CD4-positive, alpha-beta T cell treated with Interferon gamma for 1 hour (primary cell): ENCODE measurements at places on chromosomes 3 and 15.

GRCh38 chr3:182292591-182292990 is 500.7 kb upstream of the ATP11B start:
- DNase-seq = no peak

DNA sequence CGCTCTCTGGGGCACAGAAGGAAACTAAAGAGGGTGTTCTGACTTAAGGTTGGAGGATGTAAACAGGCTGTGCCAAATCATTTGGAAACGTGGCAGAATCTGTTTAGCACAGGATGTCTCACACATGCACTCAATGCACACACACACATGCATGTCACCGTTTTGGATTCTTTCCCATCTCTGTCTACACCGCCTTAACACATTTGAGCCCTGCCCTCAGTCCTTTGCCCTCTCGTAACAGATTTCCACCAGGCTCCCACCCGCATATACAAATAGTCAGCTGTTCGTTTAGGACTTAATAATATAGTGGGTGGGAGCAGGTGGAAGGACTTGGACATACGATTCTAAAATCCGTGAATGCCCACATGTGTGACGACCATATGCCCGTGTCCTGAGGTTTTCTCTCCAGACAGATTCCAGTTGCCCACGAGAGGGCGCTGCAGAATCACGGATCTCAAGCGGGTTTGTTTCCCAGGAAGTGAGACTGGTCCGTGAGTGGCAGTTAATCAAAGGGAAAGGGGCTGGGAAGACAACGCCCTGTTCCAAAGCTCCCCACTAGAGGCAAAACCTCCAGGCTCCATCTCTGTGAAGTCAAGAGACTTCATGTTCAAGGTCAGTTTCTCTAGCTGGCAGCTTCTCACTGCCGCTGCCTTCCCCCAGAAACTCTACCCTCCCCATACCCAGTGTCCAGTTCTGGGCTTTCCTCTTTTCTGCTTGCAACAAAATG is 44.5 kb downstream of the NOX5 start:
- peak; percentile 52 for DNase-seq

DNA sequence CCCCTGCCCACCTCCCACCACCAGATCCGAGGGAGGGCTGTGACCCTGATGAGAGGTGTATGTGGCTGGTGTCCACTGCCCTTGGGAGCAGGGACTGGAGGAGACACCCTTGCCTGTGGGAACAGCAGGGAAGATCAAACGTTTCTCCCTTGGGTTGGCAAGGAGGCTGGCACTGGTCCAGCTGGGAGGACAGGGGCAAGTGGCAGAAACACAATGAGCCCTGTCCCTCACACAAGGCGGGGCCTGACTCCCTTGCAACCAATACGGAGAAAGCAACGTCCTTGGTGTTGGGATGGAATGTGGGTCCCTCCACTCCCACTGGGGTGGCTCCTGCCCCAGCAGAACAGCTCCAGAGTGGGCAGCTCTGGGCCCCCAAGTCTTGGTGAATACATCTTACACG is 5.2 kb downstream of the HYAL2 start:
- DNase-seq = no peak

DNA sequence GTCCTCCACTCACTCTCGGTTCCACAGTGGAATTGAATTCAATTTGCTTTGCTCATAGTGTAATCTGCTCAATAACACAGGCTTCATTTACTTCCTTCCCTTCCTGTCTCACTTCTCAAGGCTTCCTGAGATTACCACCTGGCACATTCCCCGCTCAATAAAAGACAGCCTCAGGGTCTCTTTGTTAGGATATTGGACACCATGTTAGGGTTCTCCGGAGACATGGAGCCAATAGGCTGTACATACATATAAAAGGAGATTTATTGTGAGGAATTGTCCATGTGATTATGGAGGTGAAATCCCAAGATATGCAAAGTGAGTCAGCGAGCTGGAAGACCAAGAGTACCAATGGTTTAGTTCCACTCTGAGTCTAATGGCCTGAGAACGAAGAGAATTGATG is 974.5 kb downstream of the CADM2 start:
- DNase-seq = no peak

DNA sequence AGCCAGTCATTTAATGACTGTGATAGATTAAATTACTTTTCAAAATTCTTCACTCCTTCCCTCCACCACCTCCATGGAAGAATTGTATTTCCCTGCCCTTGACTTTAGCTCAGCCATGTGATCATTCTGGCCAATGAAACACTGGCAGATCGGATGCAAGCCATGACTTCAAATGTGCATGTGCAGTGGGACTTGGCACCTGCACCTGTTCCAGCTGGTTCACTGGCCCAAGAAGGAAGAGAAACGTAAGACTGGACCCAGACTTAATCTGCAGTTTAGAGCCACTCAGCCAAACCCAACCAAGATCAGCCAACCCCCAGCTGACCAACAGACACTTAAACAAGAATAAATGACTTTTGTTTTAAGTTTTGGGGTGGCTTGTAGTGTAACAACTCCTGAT is 11.8 kb downstream of the DPH3 start:
- DNase-seq = no peak

DNA sequence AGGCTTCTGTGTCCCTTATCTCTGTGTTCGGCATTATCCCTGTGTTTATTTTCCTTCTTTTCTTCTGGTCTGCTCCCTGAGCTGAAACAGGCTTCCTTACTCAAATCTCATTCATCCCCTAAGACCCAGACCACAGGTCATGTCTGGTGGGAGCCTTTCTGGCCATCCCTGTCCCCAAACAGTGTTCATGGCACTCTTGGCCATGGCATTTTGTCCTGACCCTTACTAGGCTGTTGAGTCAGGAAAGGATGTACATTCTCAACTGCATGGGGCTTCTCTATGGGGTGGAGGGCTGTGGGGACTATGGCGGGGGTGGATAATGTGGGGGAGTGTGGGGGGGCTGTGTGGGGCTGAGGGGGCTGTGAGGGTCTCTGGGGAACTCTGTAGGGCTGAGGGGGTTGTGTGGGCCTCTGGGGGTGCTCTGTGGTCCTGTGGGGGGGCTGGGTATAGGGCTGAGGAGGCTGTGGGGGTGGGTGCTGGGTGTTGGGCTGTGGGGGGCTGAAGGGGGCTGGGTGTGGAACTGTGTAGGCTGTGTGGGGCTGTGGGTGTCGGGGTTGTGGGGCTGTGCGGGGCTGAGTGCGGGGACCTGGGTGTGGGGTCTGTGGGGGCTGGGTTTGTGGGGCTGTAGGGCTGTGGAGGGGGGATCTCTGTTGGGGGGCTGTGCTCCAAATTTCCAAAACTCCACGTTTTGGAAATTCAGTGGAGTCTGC is 64.3 kb downstream of the KLF13 start:
- no peak for DNase-seq

DNA sequence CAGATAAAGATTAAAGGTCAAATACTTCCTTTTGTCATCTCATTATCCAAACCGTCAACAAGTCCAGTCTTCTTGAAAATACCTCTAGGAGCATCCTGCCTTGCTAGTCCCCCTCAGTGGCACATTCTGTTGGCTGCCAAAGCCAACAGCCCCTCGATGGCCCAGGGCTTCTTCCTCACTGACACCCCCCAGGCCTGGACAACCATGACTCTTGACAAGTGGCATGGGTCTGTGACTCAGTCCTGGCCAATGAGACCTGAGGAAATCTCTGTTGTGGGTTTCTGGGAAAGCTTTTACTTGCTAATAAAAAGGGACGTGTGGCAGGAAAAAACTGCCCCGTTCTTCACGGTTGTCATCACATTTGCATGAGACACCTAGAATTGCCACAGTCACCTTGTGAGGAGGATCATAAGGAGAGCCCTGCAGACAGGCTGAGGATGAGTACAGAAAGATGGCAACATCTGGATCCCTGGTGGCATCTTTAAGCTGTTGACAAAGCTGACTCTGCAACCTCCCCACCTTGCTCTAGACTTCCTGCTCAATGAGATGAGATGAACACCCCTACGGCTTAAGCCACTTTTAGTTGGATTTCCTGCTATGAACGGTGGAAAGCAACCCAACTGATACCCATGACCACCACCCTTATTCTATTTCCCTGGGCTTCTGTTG is 81.5 kb downstream of the OXNAD1 start:
- no peak for DNase-seq

GRCh38 chr3:53819163-53819868 is 26.9 kb downstream of the CHDH start:
- DNase-seq = no peak

- no peak for DNase-seq
Measured at GRCh38 chr3:181572432-181572831, 139.3 kb upstream of the SOX2 start.

DNA sequence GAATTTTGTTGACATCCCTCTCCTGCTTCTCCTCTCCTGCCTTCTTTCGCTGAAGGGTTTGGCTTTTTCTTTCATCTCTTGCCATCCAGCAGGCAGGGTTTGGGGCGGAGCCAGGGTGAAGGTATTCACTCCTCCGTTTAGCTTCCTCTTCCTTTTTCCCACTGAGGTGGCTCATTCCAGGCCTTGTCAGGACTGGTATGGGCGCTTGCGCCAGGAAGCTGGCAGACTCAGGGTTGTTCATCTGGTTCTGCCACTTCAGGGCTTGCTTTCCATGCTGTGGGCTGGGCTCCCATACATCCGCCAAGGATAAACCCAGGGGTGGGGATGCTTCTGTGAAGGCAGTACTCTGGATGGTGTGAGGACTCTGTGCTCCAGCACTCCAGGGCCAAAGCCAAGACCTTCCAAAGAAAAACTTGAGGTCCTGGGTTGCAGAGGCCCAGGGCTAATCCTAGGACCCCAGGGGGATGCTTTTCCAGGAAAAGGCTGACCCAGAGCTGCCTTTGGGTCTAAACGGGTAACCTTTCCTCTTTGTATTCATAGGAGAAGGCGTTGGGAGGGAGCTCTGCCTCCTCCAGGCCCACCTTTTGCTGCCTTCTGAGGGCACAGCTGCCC is 7.7 kb upstream of the AMOTL2 start:
- no peak for DNase-seq

GRCh38 chr15:72155635-72156616 is 37.7 kb downstream of the SENP8 start:
- DNase-seq = peak; percentile 70

GRCh38 chr3:149501524-149501923 is 27.0 kb downstream of the TM4SF4 start:
- no peak for DNase-seq

GRCh38 chr3:122916084-122916483 is 111.5 kb downstream of the SEMA5B start:
- DNase-seq = no peak

GRCh38 chr3:129695230-129695629 is 88.8 kb upstream of the PLXND1 start:
- peak; percentile 1 for DNase-seq

DNA sequence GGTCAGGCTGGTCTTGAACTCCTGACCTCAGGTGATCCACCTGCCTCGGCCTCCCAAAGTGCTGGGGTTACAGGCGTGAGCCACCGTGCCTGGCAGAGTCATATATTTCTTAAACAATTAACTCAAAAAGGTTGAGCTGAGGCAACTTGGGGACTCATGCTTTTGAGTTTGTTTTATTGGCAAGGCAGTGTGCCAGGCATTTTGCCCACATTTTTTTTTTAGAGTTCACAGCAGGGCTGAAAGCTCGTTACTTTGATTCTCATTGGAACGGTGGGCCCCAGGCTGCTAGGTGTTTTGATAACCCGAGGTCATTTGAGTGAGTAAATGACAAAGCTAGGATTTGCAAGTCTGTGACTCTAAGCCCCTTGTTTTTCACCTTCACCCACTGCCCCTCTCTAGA is 76.2 kb downstream of the CCK start:
- no peak for DNase-seq

DNA sequence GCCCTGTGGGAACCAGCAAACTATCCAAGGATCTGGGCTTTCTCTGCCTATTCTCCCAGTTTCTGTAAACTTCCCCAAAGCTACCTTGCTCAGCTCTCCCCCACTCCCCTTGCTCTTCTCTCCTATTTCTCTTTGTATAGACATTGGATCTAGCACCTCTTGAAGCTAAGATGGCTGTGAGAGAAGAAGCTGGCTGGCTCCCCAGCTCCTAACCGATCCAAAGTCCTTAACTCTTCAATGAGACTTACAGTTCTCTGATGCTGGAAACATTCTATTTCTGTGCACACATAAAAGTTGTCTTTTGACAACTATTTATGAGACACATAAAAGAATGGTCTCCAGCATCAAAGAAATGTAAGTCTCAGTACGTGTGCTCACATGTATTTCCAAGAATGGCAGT is 70.6 kb upstream of the C3orf80 start:
- no peak for DNase-seq

DNA sequence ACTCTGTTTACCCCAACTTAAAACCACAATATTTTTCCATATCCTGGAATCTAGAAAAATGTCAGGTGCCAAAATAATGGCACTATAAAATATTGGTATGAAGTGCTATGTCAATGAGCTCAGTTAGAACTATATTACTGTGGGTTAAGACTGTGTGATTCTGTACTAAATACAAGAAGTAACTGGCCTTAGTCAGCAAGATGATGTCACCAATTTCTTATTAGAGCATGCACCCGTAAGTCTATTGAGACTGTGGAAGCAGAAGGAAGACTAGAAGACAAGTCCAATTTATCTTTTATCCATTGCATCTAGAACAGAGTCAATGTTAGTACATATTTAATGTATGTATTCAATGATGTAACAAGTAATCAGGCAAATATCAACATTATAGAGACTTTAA is 25.0 kb downstream of the LRRC58 start:
- DNase-seq = no peak

DNA sequence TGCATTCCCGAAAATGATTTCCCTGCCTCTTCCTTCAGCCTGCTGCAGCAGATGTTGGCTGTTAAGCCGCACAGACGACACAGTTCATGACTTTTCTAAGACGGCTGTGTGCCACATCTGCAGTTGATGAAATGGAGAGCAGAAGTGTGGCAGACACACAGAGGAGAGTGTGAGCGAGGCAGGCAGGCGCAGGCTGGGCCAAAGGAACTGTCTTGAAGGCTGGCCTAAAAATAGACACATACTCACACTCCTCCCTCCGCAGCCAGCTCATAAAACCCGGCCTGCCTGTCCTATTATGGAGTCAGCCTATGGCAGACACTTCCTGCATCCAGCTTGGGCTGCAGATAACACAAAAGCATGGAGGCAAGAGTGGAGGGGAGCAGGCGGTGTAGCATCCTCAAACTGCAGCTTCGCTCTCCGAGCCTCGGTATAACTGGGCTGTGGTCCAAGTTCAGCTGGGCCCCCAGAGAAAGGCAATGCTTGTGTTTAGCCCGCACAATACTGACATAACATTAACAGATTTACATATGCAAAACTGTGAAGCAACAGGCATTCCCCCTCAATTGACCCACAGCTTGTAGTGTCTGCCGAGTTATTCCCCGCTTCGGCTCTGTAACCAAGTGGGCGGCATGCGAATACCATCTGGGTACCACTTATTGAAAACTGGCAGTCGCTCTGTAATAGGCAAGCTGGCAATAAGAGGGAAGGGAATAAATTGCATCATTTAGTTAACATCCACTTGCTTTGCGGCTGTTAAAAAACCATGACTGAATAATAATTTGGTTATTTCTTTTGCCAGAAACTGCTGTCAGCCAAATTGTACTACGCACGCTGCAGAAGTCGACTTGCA is 40.8 kb downstream of the FOXP1 start:
- peak; percentile 53 for DNase-seq

- no peak for DNase-seq
Measured at GRCh38 chr15:29686079-29686425, 136.2 kb downstream of the TJP1 start.

GRCh38 chr3:197533927-197534725 is 21.6 kb downstream of the BDH1 start:
- no peak for DNase-seq

- peak; percentile 83 for DNase-seq
Measured at GRCh38 chr3:38138349-38139190, at the start of gene MYD88. Gene MYD88 (plus strand): TSS chr3:38138661. CDS start chr3:38138701, 40 bp downstream.

- no peak for DNase-seq
Measured at GRCh38 chr3:53426918-53427317, 67.5 kb upstream of the CACNA1D start.
